ENCODE measurements at places on chromosomes 4 and X.

- DNase-seq: no peak
Observed at GRCh38 chrX:136273986-136274385, 22.8 kb upstream of the MAP7D3 start.

DNA sequence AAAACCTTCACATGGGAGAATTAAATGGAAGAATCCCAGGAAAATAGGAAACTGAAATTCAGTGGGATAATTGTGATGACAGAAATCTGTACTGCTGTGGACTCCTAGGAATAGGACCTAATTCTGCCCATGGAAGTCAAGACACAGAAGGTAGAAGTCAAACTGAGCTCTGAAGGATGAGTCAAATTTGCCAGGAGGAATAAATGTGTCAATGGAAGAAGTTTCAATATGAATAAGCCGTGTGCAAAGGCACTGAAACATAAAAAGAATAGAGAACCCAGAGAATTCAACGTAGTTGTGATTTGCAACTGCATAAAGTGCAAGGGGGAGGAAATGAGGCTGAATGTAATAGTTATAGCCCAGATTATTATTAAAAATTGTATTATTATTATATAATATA, 11.6 kb downstream of the ENAM start:
- DNase-seq: no peak

GRCh38 chrX:110159865-110160264, 157.0 kb downstream of the TMEM164 start:
- DNase-seq: no peak

DNA sequence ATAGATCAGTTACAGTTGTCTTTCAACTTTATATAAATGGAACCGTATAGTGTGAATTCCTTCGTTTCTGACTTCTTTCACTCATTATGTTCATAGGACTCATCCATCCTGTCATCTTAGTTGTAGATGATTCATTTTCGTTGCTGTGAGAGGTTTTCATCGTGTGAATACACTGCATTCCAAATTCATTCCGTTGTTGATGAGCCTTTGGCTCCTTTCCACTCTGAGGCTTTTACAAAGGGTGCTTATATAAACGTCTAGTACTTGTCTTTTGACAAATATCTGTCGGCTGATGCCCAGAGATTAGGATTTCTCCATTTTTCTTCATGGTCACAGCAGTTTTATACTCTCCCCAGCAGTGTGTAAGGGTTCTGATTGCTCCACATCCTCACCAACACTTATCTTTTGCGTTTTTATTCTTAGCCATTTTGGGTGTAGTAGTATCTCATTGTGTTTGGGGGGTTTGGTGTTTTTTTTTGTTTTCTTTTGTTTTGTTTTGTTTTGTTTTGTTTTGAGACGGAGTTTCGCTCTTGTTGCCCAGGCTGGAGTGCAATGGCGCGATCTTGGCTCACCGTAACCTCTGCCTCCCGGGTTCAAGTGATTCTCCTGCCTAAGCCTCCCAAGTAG, 48.6 kb downstream of the LRP2BP start:
- no peak for DNase-seq

DNA sequence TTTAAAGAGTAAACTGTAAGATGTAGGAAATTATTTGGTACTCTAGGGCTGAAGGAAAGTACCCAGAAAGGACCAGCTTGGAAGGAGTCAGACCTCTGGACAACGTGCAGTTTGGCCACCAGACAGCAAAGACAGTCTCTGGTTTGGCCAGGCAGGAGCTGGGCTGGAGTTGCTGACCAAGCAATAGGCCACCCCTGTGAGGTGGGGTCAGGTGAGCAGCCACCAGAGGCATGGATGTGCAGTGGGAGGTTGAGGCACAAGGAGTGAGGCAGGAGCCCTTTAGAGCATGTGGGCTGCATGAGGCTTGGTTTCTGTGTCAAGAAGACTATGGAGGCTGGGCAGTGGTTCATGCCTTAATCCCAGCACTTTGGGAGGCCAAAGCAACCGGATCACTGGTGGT, 17.7 kb upstream of the MRFAP1 start:
- DNase-seq: no peak

GRCh38 chr4:89427782-89428181, 120.2 kb upstream of the GPRIN3 start:
- no peak for DNase-seq
